ENCODE measurements at places on chromosomes 6 and 20. TPM values are rescaled to one million over a fixed set of nuclear protein-coding genes. Genes with fewer than 3 reads are reported as not detected.

The ZC3H12D gene
- 0.37 TPM for total RNA-seq

The GRM1 gene
- not detected for total RNA-seq

The SLC17A1 gene
- total RNA-seq: not detected

The FOXP4 gene
- total RNA-seq: 2.8 TPM

The GGT7 gene
- 18.2 TPM for total RNA-seq

The FAM162B gene
- total RNA-seq: 14.1 TPM

The HLA-DOB gene
- 0.12 TPM for total RNA-seq

The CST9 gene
- not detected for total RNA-seq
